Left renal cortex interstitium (tissue), 4 donors: ENCODE measurements at places on chromosomes 12 and 14. TPM values are rescaled to one million over a fixed set of nuclear protein-coding genes. Genes with fewer than 3 reads are reported as not detected.

DNA sequence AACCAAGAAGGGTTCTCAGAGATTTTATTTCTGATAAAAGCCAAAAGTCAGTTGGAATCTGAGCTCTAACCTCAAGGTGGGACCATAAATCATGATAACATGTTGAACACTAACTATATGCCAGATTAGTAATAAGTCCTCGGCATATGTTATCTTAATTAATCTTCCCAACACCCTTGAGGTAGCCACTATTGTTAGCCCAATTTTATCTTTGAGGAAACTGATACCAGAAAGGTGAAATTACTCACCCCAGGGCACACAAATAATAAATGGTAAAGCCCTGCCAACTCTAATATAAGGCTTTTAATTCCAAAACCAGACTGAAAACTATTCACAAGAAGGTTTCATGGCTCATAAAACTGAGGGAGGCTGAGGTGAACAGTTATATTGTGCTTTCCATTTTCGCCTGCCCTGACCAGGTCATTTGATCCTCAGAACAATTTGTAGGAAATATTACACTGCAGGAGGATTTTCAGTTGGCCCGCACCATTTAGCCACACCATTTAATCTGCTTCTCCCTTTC, 16.1 kb upstream of the NUAK1 start:
- no peak for DNase-seq

PMCH gene
- 0.99 TPM for polyA plus RNA-seq

RNASE7 gene
- 0.91 TPM for polyA plus RNA-seq

APOLD1 gene
- polyA plus RNA-seq, result 7.4 TPM

DNA sequence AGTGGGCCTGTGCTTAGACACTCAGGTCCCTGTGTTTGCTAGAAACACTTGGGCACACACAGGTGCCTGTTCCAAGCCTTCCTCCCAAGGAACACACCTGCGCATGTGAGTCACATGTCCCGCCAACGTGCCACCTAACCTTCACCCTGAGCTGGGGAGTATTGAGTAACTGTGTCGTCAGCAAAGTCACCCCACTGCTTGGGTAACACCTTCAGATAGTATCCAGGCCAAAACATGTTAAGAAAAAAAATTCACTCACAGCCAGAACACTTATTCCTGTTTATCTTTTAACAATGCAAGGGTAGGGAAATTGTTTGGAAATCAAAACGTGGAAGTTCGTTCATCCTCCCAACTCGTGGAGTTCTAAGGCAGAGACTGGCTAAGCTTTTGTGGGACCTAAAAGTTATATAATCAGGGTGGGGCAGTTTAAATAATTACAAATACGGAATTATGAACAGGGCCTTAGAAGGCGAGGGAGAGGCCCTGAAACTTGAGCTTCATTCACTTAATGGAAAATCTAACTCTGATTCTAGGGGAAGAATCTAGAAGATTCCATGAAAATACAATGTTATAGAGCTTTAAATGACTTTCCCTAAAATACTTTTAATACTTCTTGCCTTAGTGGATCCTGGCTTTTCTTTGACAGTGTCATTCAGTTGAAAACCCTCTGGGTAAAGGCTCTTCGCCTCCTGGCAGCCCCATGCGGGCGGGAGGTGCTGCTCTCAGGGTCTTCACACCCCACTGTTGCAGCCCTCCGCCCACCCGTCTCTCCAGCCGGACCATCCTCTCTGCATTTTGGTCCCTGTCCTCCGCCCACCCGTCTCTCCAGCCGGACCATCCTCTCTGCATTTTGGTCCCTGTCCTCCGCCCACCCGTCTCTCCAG, 30.3 kb upstream of the ADIPOR2 start:
- no peak for DNase-seq

SLC24A4 gene
- polyA plus RNA-seq, result 0.37 TPM

DNA sequence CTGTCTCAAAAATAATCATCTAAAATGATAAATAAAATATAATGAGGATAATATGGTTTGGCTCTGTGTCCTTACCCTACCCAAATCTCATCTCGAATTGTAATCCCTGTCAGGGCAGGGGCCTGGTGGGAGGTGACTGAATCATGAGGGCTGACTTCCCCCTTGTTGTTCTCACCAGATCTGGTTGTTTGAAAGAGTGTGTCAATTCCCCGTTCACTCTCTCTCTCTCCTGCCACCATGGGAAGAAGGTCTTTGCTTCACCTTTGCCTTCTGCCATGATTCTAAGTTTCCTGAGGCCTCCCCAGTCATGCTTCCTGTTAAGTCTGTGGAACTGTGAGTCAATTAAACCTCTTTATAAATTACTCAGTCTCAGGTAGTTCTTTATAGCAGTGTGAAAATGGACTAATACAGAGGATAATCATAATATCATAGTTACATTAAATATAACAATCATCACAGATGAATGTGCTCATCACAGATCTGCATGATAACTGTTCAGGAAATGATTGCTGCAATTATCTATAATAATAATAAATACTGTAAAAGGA, 12.6 kb downstream of the EFCAB11 start:
- DNase-seq, result no peak

- no peak for DNase-seq
Measured at GRCh38 chr14:34356264-34356654, 105.8 kb downstream of the SPTSSA start.

CBLN3 gene
- 3.8 TPM for polyA plus RNA-seq

GRCh38 chr14:22549981-22550673, 38.9 kb downstream of the DAD1 start:
- DNase-seq, result peak; percentile 44

- DNase-seq, result no peak
Measured at GRCh38 chr12:104677441-104678089, 220.8 kb downstream of the CHST11 start.

DNA sequence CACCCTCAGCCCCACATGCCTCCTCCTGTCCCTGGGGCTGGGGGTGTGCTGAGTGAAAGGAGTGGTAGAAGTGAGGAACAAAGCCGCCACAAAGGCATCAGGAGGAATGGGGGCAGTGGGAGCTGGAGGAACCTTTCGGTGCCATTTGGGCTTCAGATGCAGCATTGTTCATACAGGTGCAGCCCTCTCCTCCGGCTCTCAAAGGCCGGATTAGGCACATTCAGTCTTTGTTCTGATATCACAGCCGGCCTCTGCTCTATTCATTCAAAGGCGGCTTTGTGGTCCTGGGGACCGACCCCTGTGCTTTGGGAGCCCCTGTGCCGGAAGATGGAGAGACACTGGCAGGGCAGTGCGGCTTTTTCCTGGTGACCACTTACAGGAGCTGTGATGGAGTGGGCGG, 53.2 kb downstream of the SMOC1 start:
- DNase-seq, result no peak

GRCh38 chr14:103871596-103872480, 24.5 kb upstream of the PPP1R13B start:
- no peak for DNase-seq

FAM186B gene
- 0.47 TPM for polyA plus RNA-seq

OR5AU1 gene
- 0.03 TPM for polyA plus RNA-seq

- no peak for DNase-seq
Measured at GRCh38 chr14:104171895-104172294, 33.5 kb downstream of the KIF26A start.

GRCh38 chr14:59215322-59215721, 26.9 kb downstream of the DAAM1 start:
- DNase-seq, result no peak

DNA sequence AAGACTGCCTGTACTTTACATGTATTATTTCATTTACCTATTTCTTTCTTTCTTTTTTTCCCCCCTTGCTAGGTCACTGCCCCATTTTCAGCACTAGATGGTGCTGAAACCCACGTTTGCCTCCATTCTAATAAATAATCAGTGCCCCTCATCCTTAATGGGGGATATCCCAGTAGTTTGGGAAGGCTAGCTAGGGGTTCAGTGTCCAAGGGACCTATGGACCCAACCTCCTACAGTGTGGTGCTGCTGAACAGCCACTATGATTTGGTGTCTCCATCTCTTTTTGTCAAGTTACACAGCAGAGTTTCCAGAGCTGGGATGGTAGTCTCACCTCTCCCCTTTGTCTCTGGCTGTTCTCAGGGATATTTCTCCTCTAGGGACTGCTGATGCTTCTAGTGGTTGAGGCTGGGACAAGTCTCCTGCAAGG, 6.5 kb upstream of the HCFC2 start:
- no peak for DNase-seq
